Spleen (tissue), 13 donors: ENCODE measurements at places on chromosomes 2 and 18. TPM values are rescaled to one million over a fixed set of nuclear protein-coding genes. Genes with fewer than 3 reads are reported as not detected.
A peak's percentile ranks its signal among the peaks of the same experiment; 100 is the strongest.

Gene PLCL1
- polyA plus RNA-seq, result 0.93 TPM

- H3K27me3 ChIP-seq, result no peaks in the 10 kb centered on the region
- H3K4me1 ChIP-seq, result no peaks in the 10 kb centered on the region
- no peaks in the 10 kb centered on the region for H3K36me3 ChIP-seq
- H3K4me3 ChIP-seq, result no peak overlapping the region
Observed at GRCh38 chr2:164593959-164594358, 27.3 kb downstream of the GRB14 start.

GRCh38 chr2:10571673-10572072 lies 118.1 kb downstream of the NOL10 start:
- no peak overlapping the region for H3K27ac ChIP-seq
- no peak for DNase-seq
- H3K36me3 ChIP-seq, result peaks cover 52% of the 10 kb centered on the region
- H3K4me1 ChIP-seq, result no peaks in the 10 kb centered on the region
- H3K27me3 ChIP-seq, result no peaks in the 10 kb centered on the region
- no peak overlapping the region for H3K4me3 ChIP-seq

- H3K4me3 ChIP-seq, result no peak overlapping the region
- H3K36me3 ChIP-seq, result no peaks in the 10 kb centered on the region
- DNase-seq, result no peak
- no peak overlapping the region for H3K27ac ChIP-seq
- H3K4me1 ChIP-seq, result no peaks in the 10 kb centered on the region
Observed at GRCh38 chr18:40606996-40607395, 1348.0 kb upstream of the PIK3C3 start.

GRCh38 chr2:236547725-236548124 lies 21.9 kb upstream of the ACKR3 start:
- H3K4me3 ChIP-seq, result no peak overlapping the region
- peak overlapping the region; percentile 90 for H3K27ac ChIP-seq
- peaks cover 26% of the 10 kb centered on the region for H3K4me1 ChIP-seq
- no peak for DNase-seq
- H3K36me3 ChIP-seq, result no peaks in the 10 kb centered on the region

Gene GPR155
- polyA plus RNA-seq, result 1.00 TPM

Gene TCF23
- polyA plus RNA-seq, result 0.93 TPM

DNA sequence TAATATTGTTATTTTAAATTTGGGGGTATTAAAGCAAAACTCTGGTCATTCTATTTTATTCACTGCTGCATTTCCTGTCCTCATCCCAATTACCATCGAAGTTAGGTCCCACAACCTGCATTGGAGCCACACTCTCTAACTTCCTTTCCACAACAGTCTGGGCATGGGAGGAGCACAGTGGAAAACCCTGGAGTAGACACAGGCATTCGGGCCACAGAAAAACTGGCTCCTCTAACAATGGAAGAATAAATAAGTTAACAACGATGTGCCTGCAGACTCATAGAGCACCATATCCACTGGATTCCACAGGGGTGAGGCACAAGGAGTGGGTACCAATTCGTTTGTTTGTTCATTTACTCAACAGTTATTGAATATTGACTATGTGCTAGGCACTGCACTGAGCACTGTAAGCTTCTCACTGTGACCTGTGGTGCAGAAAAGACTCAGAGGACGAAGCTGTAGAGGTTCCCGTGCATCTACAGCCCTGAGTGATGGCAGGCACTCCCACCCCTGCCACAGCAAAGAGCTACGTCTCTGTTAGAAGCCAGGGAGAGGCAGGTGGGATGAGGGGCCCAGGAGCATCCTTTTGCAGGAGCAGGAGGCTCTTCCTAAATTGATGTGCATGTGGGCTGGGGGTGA lies 154.2 kb upstream of the PGAP1 start:
- H3K27me3 ChIP-seq, result no peaks in the 10 kb centered on the region
- H3K36me3 ChIP-seq, result peaks cover 48% of the 10 kb centered on the region
- H3K4me1 ChIP-seq, result no peaks in the 10 kb centered on the region
- H3K4me3 ChIP-seq, result no peak overlapping the region
- no peak overlapping the region for H3K27ac ChIP-seq
